ENCODE measurements at places on chromosomes 16 and 17.
A peak's percentile ranks its signal among the peaks of the same experiment; 100 is the strongest.

GRCh38 chr16:2904100-2904921, 7.4 kb upstream of the FLYWCH1 start:
- peak; percentile 74 for DNase-seq

DNA sequence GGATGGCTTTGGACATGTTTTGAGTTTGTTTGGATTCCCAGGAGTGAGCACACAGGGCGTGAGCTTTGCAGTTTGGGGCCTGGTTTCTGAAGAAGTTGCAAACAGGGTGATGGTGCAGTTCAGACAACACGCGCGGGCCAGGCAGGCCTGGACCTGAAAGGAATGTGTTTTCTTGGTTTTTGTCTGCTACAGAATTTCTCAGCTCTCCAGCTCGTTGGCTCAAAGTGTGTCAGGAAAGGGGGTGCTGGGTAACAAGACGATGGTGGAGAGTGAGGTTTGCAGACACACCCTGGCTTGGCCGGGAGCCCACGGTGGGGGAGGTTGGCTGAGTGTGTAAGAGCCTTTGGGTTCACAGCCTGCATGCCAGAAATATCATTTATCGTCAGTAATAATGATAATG, 82.3 kb downstream of the CMIP start:
- no peak for DNase-seq

- DNase-seq = no peak
These were observed 32.7 kb downstream of the TRIM37 start for GRCh38 chr17:59073972-59074371.

- DNase-seq = no peak
These were observed 12.4 kb downstream of the TAT start for GRCh38 chr16:71564335-71564967.
